ENCODE measurements at places on chromosomes 16 and 17. TPM values are rescaled to one million over a fixed set of nuclear protein-coding genes. Genes with fewer than 3 reads are reported as not detected.

Gene PIMREG
- total RNA-seq, result 98.9 TPM

Gene RCVRN
- total RNA-seq, result not detected

Gene BLTP2
- 88.2 TPM for total RNA-seq

Gene NPIPA3
- total RNA-seq, result not detected

Gene CSH1
- not detected for total RNA-seq

All from myometrial cell (primary cell).